ENCODE measurements at places on chromosomes 5 and 9.

DNA sequence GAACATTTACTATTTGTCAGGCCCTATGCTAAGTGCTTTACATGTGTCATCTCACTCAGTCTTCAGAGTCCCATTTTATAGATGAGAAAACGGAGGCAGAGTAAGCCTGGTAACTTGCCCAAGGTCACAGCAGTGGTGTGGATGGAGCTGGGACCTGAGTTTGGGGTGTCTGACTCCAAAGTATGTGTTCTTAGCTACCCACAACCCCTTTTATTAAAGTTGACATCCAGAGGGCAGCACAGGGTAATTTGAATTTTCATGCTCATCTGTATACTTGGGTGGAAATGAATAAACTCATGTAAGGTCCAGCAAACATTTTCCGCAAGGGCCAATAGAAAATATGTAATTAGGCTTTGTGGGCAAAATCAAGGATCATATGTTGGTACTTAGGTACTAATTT lies 93.4 kb upstream of the SLC25A48 start:
- DNase-seq = no peak

DNA sequence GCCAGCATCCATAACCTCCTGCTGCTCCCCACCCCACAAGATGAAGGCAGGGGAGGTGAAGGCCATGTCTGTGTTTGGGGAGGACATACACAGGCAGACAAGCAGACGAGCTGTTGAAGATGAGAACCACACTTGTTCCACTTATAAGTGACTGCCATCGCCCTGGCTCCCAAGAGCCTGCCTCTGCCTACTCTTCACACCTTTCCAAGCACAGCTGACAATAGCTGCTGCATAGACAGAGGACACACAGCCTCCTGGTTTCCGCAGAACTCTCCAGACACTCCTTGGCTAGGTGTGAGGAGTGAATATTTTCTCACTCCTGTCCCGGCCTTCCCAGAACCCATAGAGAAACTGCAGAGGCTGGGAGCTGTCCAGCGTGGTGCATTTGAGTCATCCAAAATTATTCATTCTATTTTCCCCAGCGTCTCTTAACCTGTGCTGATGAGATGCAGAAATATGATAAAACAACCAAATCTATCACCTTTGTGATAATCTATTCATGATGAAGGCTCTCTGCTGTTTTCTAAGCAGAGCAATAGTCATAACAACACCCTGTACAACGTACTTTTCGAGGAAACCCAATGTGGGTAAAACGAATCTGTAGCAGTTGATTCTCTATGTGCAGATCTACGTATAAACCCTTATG lies 24.7 kb downstream of the KLF9 start:
- DNase-seq = no peak

DNA sequence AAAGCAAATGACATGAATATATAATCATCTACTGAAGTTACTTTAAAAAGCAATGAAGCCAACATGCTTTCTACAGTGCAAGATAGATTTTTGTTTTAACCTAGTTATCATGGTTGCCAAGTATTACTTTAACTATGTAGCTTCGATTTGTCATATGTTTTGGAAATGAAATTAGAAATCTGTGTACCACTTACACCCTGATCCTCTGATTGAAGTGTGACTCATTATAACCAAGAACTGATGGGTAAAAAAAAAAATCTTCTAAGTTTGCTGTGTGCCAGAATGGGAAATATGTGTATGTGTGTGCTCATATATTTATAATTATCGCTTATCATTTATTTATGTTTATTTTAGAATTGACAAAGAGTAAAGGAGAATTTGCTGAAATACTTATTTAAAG lies 9.1 kb upstream of the CDC42SE2 start:
- no peak for DNase-seq

- no peak for DNase-seq
Measured at GRCh38 chr5:16742938-16743337, 126.1 kb upstream of the RETREG1 start.

- no peak for DNase-seq
Measured at GRCh38 chr5:14854799-14855198, 16.8 kb downstream of the ANKH start.

- DNase-seq = no peak
Measured at GRCh38 chr9:16985559-16986348, 115.3 kb upstream of the BNC2 start.

DNA sequence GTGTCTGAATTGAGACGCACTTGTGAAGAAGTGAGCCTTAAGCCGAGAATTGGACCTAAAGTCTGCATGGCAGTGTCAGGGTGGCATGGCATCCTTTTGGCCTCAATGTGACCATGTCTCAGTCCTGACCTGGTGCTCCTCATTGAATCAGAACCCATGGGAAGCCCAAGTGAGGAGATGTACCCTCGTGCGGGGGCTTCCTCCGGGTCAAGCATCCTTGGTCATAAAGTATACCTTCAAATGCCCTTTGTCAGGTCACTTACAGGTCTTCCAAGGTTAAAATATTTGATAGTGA lies 202.2 kb downstream of the GADD45G start:
- DNase-seq = no peak

DNA sequence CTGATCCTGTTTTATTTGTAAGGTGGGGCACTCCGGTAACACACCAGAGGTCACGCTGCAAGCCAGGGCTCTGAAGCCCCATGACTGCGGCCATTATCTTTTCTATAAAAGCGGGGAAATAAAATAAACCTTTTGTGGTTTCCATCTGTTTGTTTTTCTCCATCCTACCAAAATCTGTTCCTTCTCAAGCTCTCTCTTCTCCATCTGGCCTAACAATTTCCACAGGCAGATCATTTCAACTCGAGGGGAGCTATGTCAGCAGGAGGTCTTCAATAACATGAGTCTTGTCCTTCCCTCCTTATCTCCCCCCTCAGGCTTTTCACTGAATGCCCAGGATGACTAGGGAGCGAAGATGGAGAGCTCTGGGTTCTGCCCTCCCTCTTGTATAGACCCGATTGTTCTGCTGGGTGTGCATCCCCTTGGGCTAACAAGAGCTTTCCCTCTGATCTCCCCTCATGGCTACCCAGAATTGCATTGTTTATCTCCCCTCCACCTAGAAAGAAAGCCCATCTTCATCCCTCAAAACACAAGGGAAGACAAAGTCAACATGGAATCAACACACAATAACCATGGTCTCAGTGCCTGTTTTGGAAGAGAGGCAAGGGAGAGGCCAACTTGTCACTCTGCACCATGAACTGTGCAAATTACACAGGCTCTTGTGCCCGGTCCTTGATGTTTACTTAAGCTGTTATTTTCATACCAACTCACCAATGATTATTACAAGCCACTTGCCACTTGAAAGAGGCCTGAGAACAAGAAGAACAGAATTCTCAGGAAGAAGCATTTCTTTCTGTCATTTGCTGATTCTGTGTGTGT lies 187.8 kb downstream of the FANCC start:
- no peak for DNase-seq

GRCh38 chr5:179438011-179438441 lies 92.8 kb upstream of the ADAMTS2 start:
- DNase-seq = no peak

DNA sequence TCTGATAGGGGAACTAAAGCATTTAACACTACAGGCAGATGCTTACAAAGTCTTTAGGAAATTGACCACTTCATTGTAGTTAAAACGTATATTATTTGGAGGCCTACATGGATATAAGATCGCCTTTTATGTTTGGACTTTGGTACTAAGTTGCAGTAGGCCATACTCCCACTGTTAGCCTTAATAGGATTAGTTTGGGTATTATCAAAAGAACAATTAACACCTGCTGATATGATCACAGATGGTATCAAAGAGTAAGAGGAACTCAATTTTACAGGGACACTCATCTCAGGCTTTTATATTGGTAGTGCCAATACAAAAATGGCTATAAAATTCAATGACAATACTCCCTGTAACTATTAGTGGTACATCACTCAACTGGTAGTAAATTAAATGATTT lies 1183.0 kb downstream of the MAT2B start:
- DNase-seq = no peak

DNA sequence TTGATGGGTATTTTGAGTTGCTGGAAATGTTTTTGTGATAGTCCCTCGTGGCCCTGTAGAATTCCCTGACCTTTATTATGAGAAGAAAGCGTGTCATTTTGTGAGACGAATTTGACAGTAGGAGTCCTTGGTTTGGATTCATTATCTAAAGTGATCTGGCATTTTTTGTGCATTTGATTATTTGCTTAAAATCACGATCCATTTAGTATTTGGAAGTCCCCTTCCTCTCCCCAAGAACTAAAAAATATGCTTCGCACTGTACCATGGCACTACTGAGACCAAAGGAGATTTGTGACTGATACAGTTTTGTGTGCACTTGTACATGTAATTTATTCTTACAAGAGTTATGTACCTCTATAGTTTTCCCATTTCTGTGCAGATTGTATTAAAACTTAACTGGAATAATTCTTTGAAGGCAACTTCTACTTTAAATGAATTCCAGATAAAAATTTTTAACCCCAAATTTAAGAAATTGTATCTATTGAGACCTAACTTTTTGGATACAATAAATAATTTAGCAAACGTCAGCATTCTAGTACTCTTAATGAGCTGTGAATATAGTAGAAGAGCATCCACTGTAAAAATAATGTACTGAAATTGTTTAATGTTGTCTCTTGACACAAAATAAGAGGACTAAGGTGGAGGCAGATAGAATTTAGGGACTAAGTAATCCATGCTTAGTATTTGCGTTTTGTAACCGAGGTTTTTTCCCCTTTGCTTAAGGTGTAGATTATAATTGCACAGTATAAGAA lies 2.1 kb downstream of the MAP3K1 start:
- DNase-seq = no peak

DNA sequence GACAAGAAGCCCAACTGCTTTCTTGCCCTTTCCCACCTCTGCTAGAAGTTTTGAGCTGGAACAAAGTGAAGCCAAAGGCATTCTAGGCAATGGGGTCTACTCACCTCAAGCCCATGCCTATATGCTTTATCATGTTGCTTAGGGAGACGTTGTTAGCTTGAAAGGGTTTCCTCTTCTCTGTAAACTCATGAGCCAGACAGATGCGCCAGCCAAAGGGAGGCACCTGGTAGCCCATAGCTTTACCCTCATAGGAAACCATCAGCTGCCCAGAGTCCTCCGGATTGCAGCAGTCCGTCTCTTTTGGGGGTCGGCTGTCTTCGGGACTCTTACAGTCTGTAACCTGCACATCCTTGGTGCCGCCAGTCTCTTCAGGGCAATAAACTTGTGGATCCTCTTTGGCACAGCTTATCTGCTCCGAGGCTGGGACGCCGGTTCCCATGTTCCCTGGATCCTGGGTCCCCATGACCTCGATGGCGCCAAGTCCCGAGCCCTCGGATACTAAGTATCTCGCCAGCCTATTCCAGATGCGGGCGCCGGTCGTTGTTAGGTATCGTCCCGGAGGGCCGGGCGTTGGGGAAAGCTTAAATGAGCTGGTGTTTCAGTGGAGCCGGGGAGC lies 678 bp downstream of the GBA2 start:
- DNase-seq = no peak

- no peak for DNase-seq
Measured at GRCh38 chr5:8633259-8633658, 764.3 kb downstream of the MTRR start.

GRCh38 chr5:10653043-10653442 lies 89.2 kb downstream of the ANKRD33B start:
- DNase-seq = no peak

GRCh38 chr5:72159501-72159911 lies 52.2 kb downstream of the MAP1B start:
- no peak for DNase-seq

- no peak for DNase-seq
Measured at GRCh38 chr5:150492621-150493020, 15.3 kb upstream of the NDST1 start.

GRCh38 chr9:86563350-86563749 lies 209.1 kb upstream of the TUT7 start:
- DNase-seq = no peak

DNA sequence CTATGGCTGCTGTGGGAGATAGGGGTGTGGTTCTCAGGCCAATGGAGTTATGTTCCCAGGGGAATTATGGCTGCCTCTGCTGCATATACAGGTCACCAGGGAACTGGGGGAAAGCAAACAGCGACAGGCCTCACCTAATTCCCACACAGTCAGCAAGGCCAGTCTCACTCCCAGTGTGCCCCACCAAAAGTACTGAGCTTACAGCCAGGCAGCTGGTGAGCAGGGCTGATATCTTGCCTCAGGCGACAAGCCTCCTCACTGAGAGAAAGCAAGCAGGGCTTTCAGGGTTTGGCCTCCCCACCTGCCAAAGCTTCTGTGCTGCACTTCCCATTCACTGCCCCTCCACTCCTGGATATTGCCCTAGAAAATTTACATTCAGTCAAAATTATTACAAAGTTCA lies 273.8 kb upstream of the TARS1 start:
- DNase-seq = no peak

DNA sequence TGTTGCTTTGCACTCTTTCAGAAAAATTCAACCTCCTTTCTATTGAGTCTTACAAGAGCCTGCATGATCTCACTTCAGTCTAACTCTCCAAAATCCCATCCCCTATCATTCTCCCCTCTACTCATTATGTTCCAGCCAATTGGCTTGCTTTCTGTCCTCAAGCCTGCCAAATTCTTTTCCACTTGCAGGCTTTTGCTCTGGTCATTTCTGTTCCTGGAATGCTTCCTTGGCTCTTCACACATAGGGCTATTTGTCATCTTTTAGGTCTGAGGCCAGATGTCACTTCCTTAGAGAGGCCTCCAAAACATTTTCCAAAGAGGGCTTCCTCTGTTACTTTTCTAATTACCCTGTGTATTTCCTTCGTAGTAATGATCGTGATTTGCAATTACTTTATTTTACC lies 11.8 kb upstream of the CHD1 start:
- DNase-seq = no peak

DNA sequence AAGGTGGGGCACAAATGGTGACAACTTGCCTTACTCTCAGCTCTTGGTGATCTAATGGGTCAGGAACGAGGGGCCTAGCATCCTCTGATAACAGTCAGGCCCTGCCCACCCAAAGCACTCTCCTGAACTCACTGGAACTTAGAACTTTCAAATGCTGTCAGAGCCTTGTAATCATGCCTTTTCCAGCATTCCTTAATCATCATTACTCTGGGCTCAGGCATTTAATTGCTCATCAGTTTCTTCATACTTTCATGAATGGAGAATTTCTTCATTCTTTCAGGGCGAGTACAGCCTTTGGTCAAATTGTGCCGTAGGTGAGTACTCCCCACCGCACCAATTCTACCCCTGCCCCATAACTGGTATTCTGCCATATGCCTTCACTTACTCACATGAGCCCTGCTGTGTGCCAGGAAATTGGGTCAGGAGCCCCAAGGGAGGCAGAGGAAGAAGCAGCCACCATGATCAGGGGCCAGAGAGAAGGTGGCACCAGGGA lies 30.2 kb upstream of the DUSP1 start:
- no peak for DNase-seq
